Activated CD4-positive, alpha-beta T cell treated with anti-CD3 and anti-CD28 coated beads for 36 hours (primary cell): ENCODE measurements at places on chromosomes 6 and 20.

- no peak for DNase-seq
Observed at GRCh38 chr6:131490441-131490840, 82.6 kb upstream of the ARG1 start.

GRCh38 chr20:10632721-10633509, 40.9 kb downstream of the JAG1 start:
- no peak for DNase-seq

DNA sequence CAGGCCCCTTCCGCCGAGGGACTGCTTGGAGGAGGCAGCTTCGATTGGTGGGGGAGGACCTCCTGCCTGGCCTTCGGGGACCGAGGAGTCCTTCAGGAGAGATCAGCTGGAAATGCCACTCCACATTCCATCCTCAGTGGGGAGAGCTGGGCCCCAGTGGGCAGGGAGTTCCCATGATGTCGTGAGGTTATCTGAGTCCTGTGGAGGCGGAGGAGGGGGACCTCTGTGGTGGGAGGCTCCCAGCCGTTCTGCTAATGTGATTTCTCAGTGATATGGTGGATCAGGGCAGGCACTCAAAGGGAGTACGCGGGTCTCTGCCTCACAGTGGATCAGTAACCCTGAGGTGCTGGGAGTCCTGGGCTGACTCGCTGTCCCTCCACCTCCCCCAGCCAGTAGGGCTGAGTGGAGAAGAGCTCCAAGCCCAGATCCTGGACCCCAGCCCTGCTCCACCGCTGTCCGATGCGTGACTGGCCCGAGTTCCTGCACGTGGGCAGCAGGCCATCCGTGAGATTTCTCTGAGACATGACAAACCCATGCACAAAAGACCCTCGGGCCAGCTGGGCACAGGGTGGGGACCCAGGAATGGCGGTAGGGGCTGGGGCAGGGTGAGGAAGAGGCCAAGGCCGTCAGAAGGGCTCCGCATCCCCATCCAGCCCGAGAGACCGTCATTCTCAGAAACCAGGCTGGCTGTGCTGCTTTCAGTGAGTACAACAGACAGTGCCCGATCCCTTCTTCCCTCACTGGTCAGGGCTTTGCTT, 195.8 kb downstream of the TAF4 start:
- no peak for DNase-seq

- no peak for DNase-seq
Observed at GRCh38 chr20:8155812-8156211, 23.7 kb downstream of the PLCB1 start.

- no peak for DNase-seq
Observed at GRCh38 chr6:109052018-109052651, 42.5 kb downstream of the SESN1 start.

- no peak for DNase-seq
Observed at GRCh38 chr6:122050242-122050755, 349.2 kb upstream of the HSF2 start.
